ENCODE measurements at places on chromosomes 2 and 18.

GRCh38 chr2:21261591-21261990 is 137.8 kb downstream of the TDRD15 start:
- DNase-seq, result no peak

GRCh38 chr2:106859498-106859897 is 26.5 kb downstream of the ST6GAL2 start:
- no peak for DNase-seq

GRCh38 chr2:14998546-14998945 is 366.0 kb downstream of the LRATD1 start:
- no peak for DNase-seq

- no peak for DNase-seq
These were observed 62.1 kb downstream of the LBH start for GRCh38 chr2:30293303-30293921.

DNA sequence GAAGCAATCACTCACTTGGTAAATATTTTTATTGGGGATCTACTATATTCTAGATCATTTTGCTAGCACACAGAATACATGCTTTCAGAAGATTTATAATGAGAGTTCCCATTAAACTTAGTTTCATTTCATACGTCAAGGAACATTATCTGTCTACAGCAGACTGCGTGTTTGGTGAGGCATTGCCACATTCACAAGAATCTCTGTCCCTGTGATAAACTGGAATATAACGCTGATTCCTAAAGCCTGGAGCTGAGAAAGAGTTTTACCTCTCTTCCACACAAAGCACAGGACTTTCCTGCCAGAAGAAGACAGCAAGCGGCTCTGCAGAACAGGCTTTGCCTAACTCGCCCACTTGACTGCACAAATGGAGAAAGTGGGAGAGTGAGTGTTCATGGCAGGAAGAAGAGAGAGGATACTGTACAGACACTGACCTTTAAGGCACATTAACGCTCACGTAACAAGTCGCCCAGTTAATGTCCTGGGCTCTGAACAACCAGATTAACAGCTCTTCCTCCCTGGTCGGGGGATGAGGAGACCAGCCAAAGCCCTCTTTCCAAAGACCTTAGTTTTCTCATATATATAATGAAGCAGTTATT is 356.2 kb downstream of the GPD2 start:
- no peak for DNase-seq

Measured in stimulated activated CD4-positive, alpha-beta T cell treated with anti-CD3 and anti-CD28 coated beads, Interleukin-15, amount 100 ng/mL, for 24 hours (primary cell).